ENCODE measurements at places on chromosomes 1 and 21. TPM values are rescaled to one million over a fixed set of nuclear protein-coding genes. Genes with fewer than 3 reads are reported as not detected.
A peak's percentile ranks its signal among the peaks of the same experiment; 100 is the strongest.

DNA sequence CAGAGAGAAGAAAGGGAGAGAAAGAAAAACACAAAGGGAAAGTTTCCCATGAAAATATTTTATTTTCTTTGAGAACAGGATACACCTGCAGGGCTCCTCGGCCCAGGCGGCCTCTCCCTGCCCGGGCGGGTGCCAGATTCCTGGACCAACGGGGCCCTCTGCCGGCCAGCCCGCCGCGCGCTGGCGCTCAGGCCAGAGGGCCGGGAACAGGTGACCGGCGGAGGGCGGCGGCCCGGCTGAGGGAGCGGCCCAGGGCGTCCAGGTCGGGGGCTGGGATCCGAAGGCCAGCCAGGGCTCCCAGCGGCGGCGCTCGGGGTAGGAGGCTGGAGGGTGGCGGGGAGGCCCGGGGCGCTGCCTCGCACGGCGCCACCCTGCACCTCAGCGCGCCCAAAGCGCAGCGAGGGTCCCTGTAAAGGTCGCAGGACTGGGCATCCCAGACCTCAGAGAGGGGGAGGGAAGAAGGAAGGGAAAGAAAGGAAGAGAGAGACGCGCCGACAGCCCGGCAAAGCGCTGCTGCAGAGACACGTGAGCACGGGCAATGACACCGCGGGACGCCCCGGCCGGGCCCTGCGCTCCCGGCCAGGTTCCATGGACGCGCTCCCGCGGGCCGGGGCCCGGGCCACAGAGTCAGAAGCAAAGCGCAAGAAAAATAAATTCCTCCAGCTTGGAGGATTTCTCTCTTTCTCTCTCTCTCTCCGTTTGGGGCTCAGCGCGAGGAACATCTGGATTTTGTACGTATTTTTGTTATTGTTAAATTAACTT is 927 bp downstream of the WNT9A start:
- peak overlapping the region; percentile 29 for H3K4me3 ChIP-seq
- H3K36me3 ChIP-seq = no peaks in the 10 kb centered on the region
- peaks cover 13% of the 10 kb centered on the region for H3K4me1 ChIP-seq
- peak; percentile 72 for DNase-seq

- no peak overlapping the region for H3K27ac ChIP-seq
- no peak for DNase-seq
- no peaks in the 10 kb centered on the region for H3K36me3 ChIP-seq
- no peaks in the 10 kb centered on the region for H3K4me1 ChIP-seq
Measured at GRCh38 chr1:35326246-35326866, 57.8 kb downstream of the ZMYM4 start.

DNA sequence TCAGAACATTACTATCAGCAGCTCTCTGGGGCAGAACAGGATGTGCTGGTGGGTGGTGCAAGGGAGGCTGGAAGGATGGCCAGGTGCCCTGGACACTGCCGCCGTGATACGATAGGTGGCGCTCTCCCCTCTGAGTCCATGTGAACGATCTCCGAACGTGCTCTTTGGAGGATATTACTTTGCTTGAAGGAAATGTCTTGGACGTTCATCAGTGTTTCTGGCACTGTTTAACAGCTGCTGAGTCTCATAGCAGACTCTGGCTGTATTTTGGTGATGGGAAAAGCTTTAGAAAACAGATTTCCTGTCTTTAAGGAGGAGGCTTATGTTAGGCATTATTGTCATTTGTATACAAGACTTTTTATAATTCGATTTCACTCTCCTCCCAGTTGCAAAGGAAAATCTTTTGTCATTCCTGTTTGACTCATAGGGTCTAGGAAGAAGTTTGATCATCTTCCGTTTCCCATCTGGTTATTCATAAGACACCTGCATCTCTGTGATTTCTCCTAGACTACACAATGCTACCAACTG is 386.2 kb upstream of the ADGRL2 start:
- no peaks in the 10 kb centered on the region for H3K27me3 ChIP-seq
- H3K36me3 ChIP-seq = no peaks in the 10 kb centered on the region
- no peaks in the 10 kb centered on the region for H3K4me1 ChIP-seq
- no peak overlapping the region for H3K27ac ChIP-seq
- DNase-seq = peak; percentile 70

GRCh38 chr1:210440081-210440480 is 111.4 kb downstream of the HHAT start:
- no peak for DNase-seq
- H3K27ac ChIP-seq = no peak overlapping the region
- no peaks in the 10 kb centered on the region for H3K4me1 ChIP-seq
- no peaks in the 10 kb centered on the region for H3K36me3 ChIP-seq

HPCA gene
- total RNA-seq = not detected
